ENCODE measurements at places on chromosomes 16 and 17. TPM values are rescaled to one million over a fixed set of nuclear protein-coding genes. Genes with fewer than 3 reads are reported as not detected.

Gene GRAP
- 50.4 TPM for total RNA-seq

Gene MARCHF10
- not detected for total RNA-seq

GRCh38 chr17:4719146-4719545, 8.7 kb downstream of the ARRB2 start:
- H3K4me1 ChIP-seq, result peaks cover 13% of the 10 kb centered on the region
- H3K4me3 ChIP-seq, result no peak overlapping the region

DNA sequence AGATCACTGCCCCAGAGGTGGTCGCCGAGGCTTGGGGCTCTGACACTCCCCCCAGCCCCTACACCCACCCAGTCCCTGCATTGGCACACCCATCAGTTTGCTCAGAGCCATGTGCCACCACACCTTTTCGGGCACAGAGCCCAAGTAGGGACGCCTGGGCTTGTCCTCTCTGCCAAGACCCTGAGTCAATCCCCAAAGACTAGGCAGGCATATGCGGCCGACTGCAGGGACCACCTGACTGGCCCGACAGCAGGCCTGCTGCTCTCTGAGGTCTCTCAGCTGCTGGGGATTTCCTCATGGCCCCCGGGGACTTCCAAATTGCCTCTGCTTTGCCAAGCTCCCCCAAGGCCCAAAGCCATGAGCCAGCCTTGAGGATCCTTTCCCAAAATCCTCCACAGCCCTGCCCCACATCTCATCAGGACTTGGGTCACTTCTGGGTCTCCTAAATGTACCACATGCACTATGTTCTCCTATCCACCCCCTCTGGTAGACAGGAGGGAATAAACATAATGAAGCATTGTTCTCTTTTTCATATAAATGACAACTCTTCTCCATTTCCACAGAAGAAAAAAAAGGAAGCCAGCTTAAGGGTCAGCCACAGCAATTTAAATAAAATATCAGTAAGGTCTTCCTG, 30.6 kb downstream of the MYO18A start:
- no peak for DNase-seq
- H3K27me3 ChIP-seq, result no peaks in the 10 kb centered on the region
- peak overlapping the region; percentile 59 for H3K4me3 ChIP-seq
- peaks cover 31% of the 10 kb centered on the region for H3K4me1 ChIP-seq
- no peaks in the 10 kb centered on the region for H3K36me3 ChIP-seq

- H3K27ac ChIP-seq, result no peak overlapping the region
- H3K4me3 ChIP-seq, result no peak overlapping the region
- DNase-seq, result no peak
- peaks cover 12% of the 10 kb centered on the region for H3K4me1 ChIP-seq
- H3K27me3 ChIP-seq, result peaks cover 10% of the 10 kb centered on the region
- no peaks in the 10 kb centered on the region for H3K36me3 ChIP-seq
Observed at GRCh38 chr17:81365148-81365600, 30.1 kb upstream of the BAHCC1 start.

DNA sequence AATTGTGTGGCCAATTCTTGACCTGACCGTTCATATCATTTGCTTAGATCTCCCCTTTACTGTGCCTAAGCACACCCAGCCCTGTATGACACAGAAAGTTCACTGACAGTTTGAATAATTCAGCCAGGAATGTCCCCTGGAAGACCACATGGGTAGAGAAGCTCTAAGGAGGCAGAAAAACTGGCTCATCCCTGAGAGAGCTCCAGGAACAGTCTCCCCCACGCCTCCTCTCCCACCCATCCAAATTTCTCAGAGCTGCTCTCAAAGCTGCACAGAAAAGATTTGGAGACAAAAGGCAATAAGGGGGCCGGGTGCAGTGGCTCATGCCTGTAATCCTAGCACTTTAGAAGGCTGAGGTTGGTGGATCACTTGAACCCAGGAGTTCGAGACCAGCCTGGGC, 11.2 kb downstream of the PRAC1 start:
- no peak overlapping the region for H3K27ac ChIP-seq
- no peaks in the 10 kb centered on the region for H3K4me1 ChIP-seq
- no peak for DNase-seq

Gene CSH2
- not detected for total RNA-seq

Gene DHX58
- total RNA-seq, result 29.9 TPM

DNA sequence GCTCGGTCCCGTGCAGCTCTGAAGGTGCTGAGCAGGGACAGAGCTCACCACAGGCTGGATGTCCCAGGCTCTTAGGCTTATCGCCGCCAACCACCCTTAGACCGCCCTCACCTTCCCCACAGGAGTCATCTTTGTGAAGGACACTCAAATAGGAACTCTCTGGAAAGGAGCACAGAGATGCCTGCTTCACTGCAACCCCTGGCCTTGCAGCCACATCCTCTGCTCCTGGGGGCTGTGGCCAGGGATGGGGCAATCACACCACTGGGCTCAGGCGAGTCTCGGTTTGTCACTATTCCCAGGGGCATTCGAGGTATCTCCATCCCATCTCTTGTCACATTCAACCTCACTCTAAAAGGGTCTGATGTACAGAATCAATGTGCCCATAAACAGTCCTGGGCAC, 10.9 kb downstream of the ZDHHC1 start:
- no peaks in the 10 kb centered on the region for H3K4me1 ChIP-seq
- no peak overlapping the region for H3K27ac ChIP-seq
- no peak overlapping the region for H3K4me3 ChIP-seq

GRCh38 chr17:27531469-27531961, 75.3 kb downstream of the KSR1 start:
- H3K4me1 ChIP-seq, result peaks cover 13% of the 10 kb centered on the region
- no peak for DNase-seq
- no peak overlapping the region for H3K4me3 ChIP-seq
- no peaks in the 10 kb centered on the region for H3K27me3 ChIP-seq

DNA sequence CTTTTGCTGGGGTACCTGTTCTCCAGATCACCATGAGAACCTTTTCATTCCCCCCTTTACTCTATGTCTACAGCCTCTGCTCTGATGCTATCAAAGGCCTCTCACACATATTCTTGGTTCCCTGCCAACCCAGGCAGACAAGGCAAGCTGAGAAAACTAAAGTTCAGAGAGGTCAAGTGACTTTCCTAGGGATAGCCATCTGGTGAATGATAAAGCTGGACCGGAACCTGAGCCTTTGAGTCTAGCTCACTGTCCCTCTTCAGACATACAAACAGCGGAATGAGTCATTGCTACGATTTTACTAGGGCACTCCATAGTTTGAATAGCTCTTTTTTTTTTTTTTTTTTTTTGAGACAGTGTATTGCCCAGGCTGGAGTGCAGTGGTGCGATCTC, 73.3 kb downstream of the XYLT1 start:
- no peak overlapping the region for H3K27ac ChIP-seq
- DNase-seq, result no peak
- no peaks in the 10 kb centered on the region for H3K36me3 ChIP-seq
- H3K4me1 ChIP-seq, result no peaks in the 10 kb centered on the region

Gene OR1F1
- total RNA-seq, result not detected

GRCh38 chr16:84874553-84874952, 54.8 kb downstream of the CRISPLD2 start:
- no peaks in the 10 kb centered on the region for H3K4me1 ChIP-seq
- H3K36me3 ChIP-seq, result no peaks in the 10 kb centered on the region
- H3K27ac ChIP-seq, result no peak overlapping the region
- no peak overlapping the region for H3K4me3 ChIP-seq

Gene KRTAP3-2
- not detected for total RNA-seq

DNA sequence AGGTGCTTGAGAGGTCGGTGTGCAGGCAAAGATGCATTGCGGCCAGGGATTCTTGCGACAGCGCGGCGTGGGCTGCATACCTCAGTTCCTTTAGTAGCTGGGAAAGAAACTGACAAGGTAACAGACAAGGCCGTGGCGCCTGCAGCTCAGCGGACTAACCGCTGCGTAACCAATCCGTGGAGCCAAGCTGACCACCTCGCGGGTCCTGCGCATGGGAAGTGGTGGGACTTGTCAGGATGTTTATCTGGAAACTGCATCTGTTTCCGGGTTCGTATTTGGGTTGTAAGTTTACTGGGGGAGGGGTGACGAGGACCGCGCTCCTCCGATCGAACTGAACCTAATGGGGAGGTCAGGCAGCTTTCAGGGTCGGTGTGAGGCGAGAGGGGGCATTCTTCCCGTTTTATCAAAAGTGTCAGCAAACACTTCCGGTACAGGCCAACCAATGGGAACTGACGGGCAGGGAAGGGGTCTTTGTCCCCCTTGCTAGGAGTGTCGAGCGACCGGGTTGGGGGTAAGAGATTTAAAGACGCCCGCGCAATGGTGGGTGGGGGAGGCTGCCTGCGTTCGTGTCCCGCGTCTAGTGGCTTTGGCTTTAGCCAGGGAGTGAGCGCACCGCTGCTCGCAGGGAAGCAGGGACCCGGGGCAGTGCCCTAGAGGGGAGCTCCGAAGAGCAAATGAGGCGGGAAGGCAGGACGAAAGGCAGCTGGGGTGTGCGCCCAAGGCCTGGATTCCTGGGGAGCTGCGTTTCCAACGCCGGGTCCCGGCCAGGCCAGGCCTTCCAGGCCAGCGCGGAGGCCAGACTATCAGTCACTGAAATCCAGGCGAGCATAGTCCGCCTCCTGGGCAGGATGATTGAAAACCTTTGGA, 7.0 kb downstream of the IRX6 start:
- no peak for DNase-seq
- H3K36me3 ChIP-seq, result no peaks in the 10 kb centered on the region
- H3K4me1 ChIP-seq, result no peaks in the 10 kb centered on the region
- H3K27me3 ChIP-seq, result peaks cover 2% of the 10 kb centered on the region
- H3K4me3 ChIP-seq, result no peak overlapping the region
- no peak overlapping the region for H3K27ac ChIP-seq

DNA sequence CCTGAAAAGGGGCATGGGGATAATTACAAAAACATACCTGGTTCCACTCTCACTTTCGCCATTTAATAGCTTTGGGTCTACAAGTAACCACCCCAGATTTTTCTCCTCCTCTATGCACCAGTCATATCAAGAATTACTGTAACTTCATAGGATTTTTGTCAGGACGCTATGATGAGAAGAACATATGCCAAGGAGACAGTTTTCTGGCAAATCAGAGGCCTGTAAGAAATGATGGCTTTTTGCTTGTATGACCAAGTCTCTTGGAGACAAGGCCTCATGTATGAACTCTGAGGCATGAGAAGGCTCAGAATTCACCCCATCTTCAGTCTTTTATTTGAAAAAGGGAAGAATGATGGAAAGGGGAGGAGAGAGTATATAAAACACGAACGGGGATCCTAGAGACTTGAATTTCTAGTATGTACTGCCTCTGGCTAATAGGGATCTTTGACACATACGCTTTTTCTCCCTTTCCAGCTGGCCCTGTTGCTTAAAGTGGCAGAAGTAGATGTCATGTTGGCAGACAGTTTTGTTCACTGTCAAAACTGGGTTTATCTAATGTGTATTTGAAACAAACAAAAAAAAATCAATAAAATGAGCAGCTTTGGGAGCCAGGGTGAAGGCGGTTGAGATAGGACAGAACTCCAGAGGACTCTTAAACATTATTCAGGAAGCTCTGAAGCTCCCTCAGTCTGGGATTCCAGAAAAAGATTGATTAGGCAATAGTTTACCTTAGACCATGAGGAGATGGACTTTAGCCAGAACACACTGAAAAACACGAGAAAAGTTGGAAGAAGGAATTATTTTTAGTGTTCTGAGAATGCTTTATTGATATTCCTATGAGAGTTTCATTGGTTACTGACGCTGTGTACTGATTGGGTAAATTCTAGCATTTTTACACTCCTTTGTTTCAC, 656.6 kb downstream of the WWOX start:
- no peaks in the 10 kb centered on the region for H3K36me3 ChIP-seq
- no peak for DNase-seq
- H3K4me1 ChIP-seq, result peaks cover 5% of the 10 kb centered on the region
- H3K27ac ChIP-seq, result no peak overlapping the region
- no peak overlapping the region for H3K4me3 ChIP-seq

- H3K27ac ChIP-seq, result no peak overlapping the region
- no peak for DNase-seq
- no peak overlapping the region for H3K4me3 ChIP-seq
- H3K4me1 ChIP-seq, result no peaks in the 10 kb centered on the region
- H3K27me3 ChIP-seq, result no peaks in the 10 kb centered on the region
Observed at GRCh38 chr16:709566-710499, 4.2 kb upstream of the FBXL16 start.

- H3K4me1 ChIP-seq, result no peaks in the 10 kb centered on the region
- H3K27me3 ChIP-seq, result peaks cover 12% of the 10 kb centered on the region
- no peak within 1 kb of the TSS for H3K4me3 ChIP-seq
Observed at GRCh38 chr16:84368308-84368996, at the start of gene ATP2C2. Gene ATP2C2, plus strand, starts transcription at chr16:84368538. Its CDS starts 78 bp downstream, at chr16:84368616.

- no peak overlapping the region for H3K4me3 ChIP-seq
- H3K4me1 ChIP-seq, result no peaks in the 10 kb centered on the region
- no peaks in the 10 kb centered on the region for H3K36me3 ChIP-seq
- no peak overlapping the region for H3K27ac ChIP-seq
Observed at GRCh38 chr17:17403899-17404576, 72.8 kb upstream of the MED9 start.

DNA sequence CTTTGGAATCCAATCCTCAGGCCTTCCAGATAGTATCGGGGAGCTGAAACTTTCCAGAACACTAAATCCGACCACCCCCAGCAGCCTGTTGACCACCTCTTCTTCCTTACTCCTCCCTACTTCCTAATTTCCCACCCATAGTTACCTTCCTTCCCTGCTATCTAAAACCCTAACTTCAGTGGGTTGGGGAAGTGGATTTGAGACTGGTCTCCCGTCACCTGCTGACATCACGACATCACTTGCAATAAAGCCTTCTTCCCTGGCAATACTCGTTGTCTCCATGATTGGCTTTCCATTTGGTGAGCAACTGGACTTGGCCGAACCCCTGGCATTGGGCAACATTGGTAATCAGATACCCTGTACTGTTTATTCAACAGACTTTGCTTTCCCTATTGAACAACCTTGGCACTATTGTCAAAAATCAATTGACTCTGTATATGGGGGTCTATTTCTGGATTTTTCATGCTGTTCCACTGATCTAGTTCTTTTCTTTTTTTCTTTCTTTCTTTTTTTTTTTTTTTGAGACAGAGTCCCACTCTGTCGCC, 11.8 kb upstream of the FOXK2 start:
- DNase-seq, result no peak
- H3K4me1 ChIP-seq, result peaks cover 11% of the 10 kb centered on the region
- H3K36me3 ChIP-seq, result no peaks in the 10 kb centered on the region

DNA sequence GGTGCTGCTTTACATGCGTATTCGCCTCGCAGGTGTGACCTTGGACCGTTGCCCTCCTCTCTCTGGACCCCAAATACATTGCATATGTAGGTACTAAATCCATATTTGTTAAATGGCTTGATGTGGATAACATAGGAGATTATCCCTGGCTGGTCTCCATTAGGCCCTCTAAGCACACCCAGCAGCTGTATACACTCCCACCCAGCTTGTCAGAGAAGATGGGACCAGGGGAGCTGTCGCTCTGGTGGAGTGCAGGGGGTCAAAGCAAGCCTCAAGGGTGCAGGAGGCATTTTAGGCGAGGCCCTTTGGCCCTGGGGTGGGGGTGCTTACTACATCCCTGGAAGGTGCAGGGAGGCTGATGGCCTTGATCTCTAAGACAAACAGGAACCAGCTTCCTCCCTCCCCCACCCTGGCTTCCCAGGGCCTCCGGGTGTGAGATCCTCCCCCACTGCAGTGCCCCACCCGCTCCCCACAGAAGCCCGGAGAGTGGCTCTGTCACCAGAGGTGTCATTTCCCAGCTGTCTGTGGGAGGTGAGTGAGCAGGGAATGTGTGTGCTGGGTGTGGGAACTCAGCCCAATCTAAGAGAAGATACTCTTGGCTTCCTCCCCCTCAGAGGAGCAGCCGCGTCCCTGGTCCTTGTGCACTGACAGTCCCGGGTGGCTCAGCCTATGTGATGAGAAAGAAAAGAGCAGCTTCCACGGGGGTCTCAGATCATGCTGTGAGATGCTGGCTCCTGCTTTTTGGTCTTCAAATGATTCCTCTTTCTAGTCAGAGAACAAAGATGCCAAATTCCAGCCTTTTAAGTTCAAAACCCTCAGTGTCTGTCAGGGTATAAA, 1.4 kb upstream of the VAMP2 start:
- no peak for DNase-seq
- no peak overlapping the region for H3K27ac ChIP-seq
- H3K4me1 ChIP-seq, result peaks cover 29% of the 10 kb centered on the region

Measured in GM12878 (cell line).